ENCODE measurements at places on chromosomes 3 and 15.
A peak's percentile ranks its signal among the peaks of the same experiment; 100 is the strongest.

- DNase-seq: no peak
These were observed 8.5 kb upstream of the MUC4 start for GRCh38 chr3:195820186-195820585.

GRCh38 chr15:23518104-23518503, 47.4 kb upstream of the MKRN3 start:
- no peak for DNase-seq

DNA sequence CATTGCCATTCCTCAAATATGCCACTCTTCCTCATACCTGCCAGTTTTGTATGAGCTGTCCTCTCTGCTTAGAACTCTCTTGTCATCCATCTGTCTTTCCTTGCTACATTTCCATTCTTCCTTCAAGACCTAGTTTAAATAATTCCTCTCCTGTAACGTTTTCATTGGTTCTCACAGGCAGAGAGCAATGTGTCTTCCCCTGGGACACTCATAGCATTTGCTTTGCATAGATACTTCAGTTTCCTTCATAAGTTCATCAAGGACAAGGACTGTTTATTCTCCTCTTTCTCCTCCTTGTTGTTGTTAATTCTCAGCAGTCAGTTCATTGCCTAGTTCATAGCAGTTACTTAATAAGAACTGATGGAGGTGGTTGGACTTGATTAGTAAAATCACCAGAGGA, 10.5 kb downstream of the NR2C2 start:
- no peak for DNase-seq

DNA sequence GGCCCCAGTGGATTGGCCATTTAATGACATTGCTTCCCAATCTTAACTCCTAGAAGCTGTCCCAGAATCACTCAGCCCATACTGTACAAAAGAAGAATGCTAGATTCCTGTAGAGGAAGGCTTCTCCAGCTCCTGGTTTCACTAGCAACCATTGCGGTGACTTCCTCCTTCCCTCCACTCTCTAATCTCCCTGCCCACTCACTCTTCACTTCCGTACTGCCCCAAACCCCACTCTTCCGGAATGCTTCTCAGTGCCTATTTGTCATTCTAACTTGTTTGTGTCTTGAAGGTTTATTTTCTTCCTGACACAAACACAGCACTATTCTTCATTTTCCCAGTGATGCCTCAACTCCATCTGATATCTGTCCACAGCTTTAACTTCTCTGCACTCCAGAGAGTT, 97.1 kb upstream of the SPATA16 start:
- no peak for DNase-seq

DNA sequence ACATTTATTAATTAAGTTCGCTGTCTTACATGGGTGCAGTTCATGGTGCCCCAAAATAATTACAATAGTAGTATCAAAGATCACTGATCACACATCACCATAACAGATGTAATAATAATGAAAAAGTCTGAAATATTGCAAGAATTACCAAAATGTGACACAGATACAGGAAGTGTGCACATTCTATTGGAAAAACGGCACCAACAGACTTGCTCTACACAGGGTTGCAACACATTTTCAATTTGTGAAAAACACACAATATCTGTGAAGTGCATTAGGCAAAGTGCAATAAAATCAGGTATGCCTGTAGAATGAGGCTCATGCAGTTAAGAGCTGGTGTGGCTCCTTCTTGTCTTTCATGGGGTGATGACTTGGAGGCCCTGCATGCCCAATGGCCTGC, 265.8 kb downstream of the RPLP1 start:
- DNase-seq: no peak

DNA sequence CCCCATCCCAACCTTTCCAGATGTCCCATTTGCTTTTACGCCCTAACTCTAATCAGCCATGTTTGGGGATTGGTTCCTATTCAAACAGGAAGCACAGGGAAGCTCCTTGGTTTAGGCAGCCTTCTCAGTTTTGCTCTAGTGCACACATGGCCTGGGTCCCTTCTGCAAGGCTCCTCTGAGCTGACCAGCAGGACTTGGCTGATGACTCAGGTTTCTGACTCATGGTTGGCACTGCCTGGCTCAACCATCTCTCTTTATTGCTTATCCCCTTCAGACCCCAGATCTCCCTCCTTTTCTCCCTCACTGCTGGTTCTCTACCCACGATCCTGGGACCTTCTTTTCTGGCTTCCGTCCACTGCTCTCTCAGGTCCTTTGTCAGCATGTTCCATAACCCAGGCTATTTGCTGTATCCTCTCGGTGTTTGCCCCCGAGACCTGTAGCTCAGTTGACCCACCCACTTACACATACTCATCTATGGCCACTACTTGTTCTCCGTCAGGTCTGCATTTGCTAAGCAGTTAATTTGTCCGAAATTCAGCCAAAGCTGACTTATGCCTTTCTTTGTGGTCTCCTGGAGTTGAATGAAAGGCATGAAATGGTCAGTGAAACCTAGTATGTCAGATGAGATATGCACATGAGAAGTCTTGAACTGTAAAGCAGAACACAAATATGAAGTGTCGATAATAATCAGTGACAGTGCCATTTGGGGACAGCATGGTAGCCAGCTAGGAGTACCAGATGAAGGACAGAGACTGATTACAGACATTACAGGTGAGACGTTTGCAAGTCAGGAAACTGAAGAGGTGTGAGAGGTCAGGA, 323.5 kb upstream of the ROPN1 start:
- no peak for DNase-seq

GRCh38 chr3:121654493-121655385, 6.0 kb downstream of the HCLS1 start:
- DNase-seq: no peak

DNA sequence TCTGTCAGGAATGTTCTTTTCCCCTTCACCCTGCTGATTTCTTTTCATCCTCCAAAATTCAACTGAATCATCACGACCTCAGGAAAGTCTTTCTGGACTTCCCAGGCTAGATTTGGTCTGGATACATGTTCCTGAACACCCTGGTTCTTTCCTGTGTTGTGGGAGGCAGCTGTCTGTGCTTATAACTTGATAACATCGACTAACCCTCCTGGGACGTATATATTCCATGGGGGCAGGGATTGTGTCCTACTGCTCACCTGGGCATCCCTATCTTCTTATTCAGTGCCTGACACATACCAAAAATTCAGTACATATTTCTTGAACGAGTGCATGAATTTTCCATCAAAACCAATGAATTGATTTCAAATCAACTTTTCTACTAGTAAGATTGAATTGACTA, 47.6 kb upstream of the MEF2A start:
- no peak for DNase-seq

GRCh38 chr15:48084759-48085590, 35.8 kb upstream of the SLC24A5 start:
- DNase-seq: peak; percentile 76

- DNase-seq: peak; percentile 61
These were observed 10.2 kb downstream of the EDEM1 start for GRCh38 chr3:5197470-5198312.

- DNase-seq: no peak
These were observed 88.0 kb downstream of the GABRG3 start for GRCh38 chr15:27058939-27059338.

DNA sequence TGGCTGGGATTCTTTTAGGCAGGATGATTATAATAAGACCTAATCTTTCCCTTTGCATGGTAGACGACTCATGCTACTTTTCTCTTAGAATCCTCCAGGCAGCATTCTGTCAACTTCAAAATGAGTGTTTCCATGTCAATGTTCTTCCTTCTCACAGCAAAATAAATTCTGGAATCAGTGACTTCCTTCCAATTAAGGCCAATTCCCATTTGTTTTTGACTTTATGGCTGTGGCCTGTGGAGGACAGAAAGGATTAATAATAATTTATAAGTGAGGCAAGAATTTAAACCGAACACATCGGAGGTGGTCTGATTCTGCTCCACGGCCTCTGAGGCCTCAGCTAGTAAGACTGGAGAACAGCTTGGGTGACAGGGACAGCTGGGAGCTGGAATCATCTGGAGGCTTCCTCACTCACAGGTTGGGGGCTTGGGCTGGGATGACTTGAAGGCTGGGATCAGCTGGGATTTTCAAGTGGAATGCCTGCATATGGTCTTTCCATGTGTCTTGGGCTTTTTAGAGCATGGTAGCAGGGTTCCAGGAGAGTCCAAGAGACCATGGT, 241.8 kb upstream of the MCTP2 start:
- no peak for DNase-seq

GRCh38 chr3:4950351-4950784, 28.9 kb upstream of the BHLHE40 start:
- DNase-seq: no peak

DNA sequence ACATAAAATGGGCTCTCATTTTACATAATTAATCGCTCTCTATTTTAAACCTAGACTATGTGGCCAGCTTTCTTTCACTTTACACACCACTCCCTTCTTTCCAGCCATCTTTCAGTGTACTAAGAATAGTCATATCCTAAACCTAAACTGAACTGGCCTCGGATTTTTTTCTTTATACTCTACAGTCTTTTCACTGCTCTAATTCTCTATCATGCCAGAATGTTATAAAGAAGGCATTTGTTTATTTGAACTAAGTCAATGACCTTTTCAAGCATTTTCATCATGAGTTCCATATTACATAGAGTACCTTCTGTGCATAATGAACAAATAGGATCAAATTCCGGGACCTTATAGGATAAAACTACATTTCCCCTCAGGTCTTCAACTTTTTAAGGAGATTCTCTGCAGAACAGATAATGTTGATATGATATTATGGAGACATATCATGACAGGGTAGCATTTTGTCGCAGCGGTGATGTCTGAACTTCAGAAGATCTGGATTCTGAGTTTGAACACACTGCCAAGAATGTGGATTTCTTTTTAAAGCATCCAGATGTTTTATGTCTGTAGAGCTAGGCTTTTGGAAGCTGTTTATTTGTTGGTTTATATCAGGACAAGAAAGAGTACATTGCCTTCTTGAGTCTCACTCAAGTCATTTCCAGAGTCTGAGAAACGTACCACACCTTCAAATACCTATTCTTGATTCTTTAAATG, 1047.3 kb downstream of the MCTP2 start:
- DNase-seq: no peak

GRCh38 chr3:169173231-169173630, 490.3 kb downstream of the MECOM start:
- peak; percentile 51 for DNase-seq

- no peak for DNase-seq
These were observed 80.8 kb downstream of the MOBP start for GRCh38 chr3:39548282-39548681.

GRCh38 chr15:77904901-77905300, 172.6 kb downstream of the TBC1D2B start:
- no peak for DNase-seq

- no peak for DNase-seq
These were observed 806 bp downstream of the GOLM2 start for GRCh38 chr15:44289259-44289790.

DNA sequence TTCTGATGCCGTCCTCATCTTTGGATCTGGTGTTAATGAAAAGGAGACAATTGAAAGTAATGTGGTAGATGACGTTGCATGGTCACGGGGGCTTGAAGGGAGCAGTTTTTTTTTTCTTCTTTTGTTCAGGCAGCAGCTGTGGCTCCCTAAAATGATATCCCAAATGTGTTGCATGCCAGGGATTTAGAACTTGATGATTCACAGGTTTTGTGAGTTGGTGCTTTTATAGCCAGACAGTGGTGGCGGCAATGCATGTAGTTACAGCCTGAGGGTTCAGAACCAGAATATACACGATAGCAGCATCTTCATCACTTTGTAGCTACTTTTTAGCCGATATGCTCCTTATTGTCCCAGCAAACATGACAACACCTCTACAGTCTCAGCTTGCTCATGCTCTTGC, 133.4 kb downstream of the CHST2 start:
- no peak for DNase-seq

- no peak for DNase-seq
These were observed 95.9 kb upstream of the PRR23E start for GRCh38 chr3:127097072-127097405.

GRCh38 chr15:85024509-85025336, 43.1 kb downstream of the PDE8A start:
- DNase-seq: no peak

DNA sequence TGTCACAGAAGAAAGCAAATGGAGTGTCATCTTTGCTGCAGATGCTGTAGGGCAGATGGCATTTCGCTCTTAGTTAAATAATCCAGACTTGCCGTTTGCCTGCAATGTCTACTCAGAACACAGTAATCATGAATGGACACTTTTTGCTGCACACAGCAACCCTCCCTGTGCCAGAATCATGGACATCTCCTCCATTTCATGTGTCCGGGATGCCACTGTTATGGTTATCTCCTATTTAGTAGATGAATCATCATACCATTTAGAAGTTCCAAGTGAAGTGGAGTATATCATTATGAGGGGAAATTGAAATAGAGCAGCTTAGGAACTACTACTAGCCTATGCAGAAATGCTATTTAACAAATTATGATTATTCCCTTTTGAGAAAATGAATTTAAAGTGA, 118.5 kb downstream of the DUT start:
- DNase-seq: no peak

- DNase-seq: peak; percentile 80
These were observed 263.8 kb downstream of the FEZF2 start for GRCh38 chr3:62109534-62109933.

DNA sequence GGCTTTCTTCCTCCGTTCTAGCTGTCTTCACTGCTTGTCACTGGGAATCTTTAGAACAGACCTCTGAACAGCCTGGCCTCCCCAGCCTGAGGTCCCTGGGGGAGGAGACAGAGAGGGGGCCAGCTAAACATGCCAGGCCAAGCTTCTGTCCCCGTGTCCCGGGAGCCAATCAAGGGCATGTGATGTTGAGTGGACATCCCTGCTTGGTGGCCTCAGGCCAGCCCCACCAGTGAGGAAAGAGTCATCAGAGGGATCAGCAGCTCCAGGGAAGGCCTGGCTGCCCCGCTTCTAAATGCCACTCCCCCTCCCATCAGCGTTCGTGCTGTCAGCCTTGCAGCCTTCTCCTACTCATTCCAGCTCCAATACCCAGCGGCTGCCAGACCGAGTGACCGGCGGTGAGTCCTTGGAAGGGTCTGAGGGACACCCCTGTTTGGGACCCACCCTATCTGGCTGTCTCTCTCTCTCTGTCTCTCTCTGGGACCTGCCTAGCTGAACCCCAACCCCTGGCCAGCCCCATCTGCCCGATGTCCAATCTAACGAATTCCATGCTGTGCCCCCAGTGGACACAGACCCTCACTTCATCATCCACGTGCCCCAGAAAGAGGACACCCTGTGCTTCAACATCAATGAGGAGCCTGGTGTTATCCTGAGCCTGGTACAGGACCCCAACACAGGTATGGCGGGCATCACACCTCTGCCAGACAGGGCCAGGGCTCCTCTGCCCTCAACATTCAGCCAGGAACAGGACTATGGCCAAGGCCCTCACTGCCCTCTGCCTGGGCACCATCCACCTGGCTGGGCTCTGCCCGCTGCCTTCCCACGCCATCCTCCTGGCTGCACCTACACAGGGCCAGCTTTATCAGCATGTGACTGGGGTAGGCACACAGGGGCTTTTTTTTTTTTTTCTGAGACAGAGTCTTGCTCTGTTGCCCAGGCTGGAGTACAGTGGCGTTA, 6.6 kb upstream of the ITIH3 start:
- DNase-seq: no peak

DNA sequence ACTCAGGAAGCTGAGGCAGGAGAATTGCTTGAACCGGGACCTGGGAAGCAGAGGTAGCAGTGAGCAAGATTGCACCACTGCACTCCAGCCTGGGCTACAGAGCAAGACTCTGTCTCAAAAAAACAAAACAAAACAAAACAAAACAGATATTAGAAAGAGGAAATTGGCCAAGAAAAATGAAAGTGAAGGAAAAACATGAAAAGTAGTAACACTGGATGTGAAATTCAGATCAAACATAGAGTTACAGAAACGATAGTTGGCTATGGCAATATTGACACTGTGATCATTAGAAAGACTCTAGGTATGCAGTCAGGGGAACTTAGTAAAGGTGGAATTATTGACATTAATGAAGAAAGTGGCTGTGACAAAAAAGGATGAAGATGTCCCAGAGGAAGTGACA, 13.2 kb upstream of the TIPARP start:
- DNase-seq: no peak

Data from mesendoderm (in vitro differentiated cells).